Muscle of leg (tissue), 16 donors: ENCODE measurements at places on chromosomes 3 and 15.

GRCh38 chr3:4898454-4899313 lies 80.6 kb upstream of the BHLHE40 start:
- DNase-seq = no peak

DNA sequence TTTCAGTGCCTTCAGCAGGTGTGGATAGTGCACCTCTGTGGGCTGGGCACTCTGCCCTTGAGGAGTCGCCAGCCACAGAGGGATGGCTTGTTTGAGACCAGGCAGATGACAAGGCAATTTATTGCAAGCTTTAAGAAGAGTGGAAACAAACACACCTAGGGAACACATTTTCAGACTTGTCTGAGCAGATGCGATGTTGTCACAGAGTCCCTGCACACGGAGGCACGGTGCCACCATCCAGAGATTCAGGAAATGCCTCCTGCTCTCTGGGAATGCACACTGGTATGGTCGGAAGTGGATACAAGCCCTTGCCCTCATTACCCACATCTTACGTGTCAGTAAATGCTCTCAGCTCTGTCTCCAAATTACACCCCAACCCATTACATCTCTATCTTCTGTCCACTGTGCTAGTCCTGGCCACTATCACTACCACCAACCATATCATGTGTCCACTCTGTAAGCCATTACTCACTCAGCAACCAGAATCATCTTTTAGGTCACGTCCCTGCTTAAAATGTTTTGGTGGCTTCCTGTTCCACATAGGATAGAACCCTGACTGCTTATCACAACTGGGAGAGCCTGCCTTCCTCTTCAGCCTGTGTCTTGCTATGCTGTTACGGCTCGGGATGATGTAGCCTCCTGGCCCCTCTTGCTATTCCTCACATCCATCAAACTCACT lies 196.9 kb downstream of the SLCO3A1 start:
- no peak for DNase-seq

- DNase-seq = no peak
Measured at GRCh38 chr3:9158865-9159630, 90.4 kb downstream of the SRGAP3 start.

- no peak for DNase-seq
Measured at GRCh38 chr3:109337393-109337792, at the start of gene DPPA4. Gene DPPA4 (minus strand): TSS chr3:109337546. CDS start chr3:109337517, 29 bp downstream.

- DNase-seq = no peak
Measured at GRCh38 chr3:141840737-141841544, 35.5 kb upstream of the ATP1B3 start.

GRCh38 chr15:68654786-68655560 lies 76.2 kb downstream of the CORO2B start:
- DNase-seq = no peak

DNA sequence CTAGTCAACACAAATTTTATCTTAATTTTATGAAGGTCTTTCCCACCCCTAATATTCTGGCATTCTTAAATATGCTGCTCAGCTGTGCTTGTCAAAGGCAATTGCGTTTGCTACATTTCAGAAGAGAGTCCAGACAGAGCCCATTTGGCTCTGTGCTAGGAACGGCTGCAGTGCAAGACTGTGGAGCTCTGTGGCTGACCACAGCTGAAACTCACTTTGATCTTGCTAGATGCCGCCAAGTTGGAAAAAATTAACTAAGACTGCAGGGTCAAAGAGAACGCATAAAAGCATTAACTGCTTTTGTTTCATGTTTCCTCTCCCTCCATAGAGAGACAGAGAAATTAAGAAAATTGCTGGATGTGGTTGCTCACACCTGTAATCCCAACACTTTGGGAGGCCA lies 7.6 kb upstream of the PPP1R2 start:
- DNase-seq = peak; percentile 53

DNA sequence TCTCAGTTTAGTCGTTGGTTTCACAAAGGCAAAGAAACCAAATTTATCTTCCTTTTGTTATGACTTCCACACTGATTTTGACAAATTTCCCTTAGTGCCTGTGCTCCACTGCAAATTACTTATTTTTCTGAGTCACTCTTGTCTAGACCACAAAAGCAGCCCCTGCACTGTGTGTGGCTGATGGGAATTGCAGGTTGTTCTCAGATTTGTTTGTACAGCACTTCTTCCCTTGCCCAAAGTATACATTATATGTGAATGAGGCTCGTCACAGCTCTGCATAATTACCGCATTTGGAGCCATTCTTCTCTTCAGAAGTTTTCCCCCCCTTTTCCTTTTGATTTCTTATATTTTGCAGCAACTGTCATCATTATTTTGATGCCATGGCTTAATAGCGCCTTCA lies 354.2 kb upstream of the IL12A start:
- DNase-seq = no peak

DNA sequence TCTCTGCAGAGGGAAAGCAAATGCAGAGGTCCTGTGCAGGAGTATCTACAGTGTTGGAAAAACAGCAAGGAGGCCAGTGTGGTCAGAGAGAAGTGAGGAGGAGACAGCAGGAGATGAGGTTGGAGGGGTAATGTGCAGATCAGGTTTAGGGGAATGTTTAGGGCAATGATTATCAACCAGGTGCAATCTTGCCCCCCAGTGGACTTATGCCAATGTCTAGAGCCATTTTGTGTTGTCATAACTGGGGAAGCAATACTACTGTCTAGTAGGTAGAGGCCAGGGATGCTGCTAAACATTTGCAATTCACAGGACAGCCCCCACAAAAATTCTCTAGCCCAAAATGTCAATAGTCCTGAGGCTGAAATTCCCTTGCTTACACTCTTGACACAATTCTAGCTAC lies 13.1 kb downstream of the CCDC191 start:
- DNase-seq = no peak

DNA sequence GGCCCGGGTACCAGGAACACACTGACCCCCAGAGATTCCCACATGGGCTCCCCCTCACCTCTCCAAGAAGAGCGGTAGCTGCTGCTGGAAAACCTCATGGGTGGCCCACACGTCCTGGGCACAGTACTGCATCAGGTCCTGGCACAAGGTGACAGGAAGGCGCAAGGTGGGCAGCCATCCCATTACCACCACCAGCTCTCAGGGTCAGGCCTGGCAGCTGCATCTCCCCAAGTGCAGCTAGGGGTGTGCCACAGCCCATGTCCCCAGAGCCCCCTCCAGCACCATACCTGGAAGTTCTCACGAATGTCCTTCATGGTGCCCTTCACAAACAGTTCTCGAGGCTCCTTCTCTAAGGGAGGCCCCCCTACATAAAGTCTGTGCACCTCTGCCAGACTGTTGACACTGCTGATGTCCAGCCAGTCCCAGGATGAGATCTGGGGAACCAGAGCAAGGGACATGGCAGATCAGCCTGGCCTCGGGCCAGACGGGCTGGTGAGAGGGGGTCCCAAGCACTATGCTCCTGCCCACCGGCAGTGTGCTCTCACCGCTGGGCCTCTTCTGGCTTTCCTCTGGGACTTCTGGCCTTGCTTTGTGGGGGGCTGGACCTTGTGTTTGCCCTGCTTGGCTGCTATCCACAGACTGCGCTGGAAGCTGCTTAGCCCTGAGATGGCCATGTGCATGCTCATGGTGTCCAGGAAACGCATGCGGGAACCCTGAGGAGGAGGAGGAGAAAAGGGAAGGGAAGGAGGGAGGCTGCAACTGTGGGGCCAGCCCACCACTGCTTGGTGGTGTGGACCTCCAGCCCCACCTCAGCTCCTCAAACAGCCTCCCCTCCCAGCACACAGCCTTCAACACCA lies 6.0 kb downstream of the POLG start:
- DNase-seq = no peak

GRCh38 chr3:125585595-125586223 lies 9.6 kb downstream of the OSBPL11 start:
- peak; percentile 89 for DNase-seq

- peak; percentile 66 for DNase-seq
Measured at GRCh38 chr15:99983886-99984286, 250.6 kb upstream of the LYSMD4 start.

DNA sequence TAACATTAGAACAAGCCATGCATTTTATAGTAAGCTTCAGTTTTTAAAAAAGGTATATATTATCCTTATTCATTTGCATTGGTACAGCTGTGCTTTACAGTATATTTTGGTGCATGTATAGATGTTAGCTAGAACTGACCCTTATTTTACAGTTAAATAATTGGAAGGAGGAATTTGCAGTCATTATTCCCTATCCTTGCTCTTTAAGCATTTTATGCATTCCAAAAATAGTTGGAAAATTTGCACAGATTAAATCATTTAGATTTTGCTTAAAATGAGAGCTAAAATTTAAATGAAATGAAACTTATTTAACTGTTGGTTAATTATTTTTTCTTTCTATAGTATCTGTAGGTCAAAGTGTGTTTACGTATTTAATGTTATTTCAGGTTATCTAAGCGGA lies 667.1 kb downstream of the NAALADL2 start:
- peak; percentile 13 for DNase-seq

GRCh38 chr15:73127302-73127936 lies 75.2 kb downstream of the NEO1 start:
- no peak for DNase-seq

DNA sequence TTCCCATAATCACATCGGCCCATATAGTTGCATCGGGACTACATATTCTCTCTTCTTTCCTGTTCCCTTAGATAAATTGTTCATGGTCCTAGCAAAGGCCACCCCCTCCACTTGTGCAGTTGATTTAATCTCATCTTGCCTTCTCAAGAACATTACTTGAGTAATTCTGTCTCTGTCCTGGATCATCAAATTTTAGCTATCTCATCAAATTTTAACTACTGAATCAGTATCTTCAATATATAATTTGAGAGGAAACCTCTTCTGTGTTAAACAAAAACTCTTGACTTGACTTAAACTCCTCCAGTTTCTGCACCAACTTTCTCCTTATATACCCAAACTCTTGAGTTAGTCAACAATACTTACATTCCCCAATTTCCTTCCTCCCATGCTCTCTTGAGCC lies 4.2 kb upstream of the PRR23B start:
- DNase-seq = no peak

- DNase-seq = no peak
Measured at GRCh38 chr15:61379005-61379404, 149.9 kb upstream of the RORA start.

GRCh38 chr3:129620828-129621559 lies 14.5 kb upstream of the PLXND1 start:
- peak; percentile 8 for DNase-seq

GRCh38 chr3:53354945-53355498 lies 7.7 kb upstream of the DCP1A start:
- DNase-seq = no peak

- no peak for DNase-seq
Measured at GRCh38 chr15:57573151-57573550, 18.6 kb upstream of the MYZAP start.

DNA sequence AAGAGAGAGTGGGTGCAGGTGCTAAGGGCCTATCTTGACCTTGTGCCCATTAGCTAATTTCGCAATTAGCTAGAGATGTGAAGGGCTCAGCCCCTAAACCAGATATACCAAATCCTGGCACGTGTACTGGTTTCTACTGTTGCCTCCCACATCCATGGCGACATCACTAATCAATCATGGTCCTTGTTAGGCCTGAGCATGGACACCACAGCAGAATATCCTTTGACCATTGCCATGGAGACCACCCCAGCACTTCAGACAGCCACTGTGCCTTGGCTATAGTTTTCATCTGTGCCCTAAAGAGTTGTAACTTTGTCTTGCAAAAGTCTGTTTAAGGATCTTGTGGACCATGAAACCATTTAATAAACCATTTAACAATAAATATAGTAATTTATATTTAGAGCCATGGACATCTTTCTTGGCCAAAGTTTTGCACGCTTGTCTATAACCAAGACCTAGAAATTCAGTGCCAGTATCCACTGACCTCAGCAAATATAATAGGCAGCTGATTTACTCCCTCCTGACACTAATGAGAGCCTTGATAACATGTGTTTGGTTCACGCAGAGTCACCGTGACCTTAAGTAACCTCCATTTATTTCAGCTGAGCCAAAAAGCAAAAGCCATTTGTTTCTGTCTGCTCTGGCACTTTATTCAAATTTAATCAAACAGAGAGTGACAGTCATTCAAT lies 43.4 kb downstream of the COLQ start:
- DNase-seq = peak; percentile 28

- no peak for DNase-seq
Measured at GRCh38 chr3:74288761-74289160, 325.7 kb downstream of the CNTN3 start.

- DNase-seq = no peak
Measured at GRCh38 chr3:81080608-81081007, 680.8 kb downstream of the GBE1 start.

DNA sequence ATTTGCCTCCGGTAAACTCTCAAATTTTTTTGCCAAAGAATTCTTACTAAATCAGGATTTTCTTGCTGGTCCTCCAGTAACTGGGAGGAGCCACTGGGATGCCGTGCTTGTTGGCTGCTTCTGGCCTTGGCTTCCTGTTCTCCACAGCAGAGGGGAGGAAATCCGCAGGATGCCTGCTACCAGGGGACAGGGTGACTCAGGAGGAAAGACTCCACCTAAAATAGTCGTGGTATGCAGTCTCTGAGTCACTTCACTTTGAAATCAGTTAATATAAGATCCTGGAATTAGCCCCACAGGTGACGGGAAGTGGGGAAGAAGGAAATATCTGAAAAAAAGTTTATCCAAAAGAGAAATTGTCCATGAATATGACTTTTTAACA lies 6.5 kb upstream of the TM4SF18 start:
- peak; percentile 77 for DNase-seq

GRCh38 chr3:126117786-126118185 lies 33.9 kb upstream of the SLC41A3 start:
- DNase-seq = no peak

DNA sequence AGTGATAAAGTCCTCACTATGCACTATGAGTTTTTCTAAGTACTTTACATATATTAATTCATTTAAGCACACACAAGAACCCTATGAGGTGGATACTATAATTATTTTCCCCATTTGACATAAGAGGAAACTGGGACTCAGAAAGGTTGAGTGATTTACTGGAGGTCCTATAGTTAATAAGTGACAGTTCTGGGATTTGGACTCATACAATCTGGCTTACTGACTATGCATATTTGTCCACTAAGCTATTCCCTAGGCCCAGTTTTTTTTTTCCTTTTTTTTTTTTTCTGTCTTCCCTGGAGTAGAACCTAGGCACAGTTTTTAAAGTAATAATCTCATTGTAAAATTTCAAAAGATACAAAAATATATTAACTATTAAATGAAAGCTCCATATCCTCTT lies 6.3 kb upstream of the RTP2 start:
- no peak for DNase-seq

- DNase-seq = peak; percentile 60
Measured at GRCh38 chr3:156749244-156749643, 74.9 kb downstream of the TIPARP start.

- DNase-seq = peak; percentile 12
Measured at GRCh38 chr3:191882289-191882688, 421.3 kb downstream of the PYDC2 start.

- no peak for DNase-seq
Measured at GRCh38 chr3:62119139-62119538, 254.2 kb downstream of the FEZF2 start.
